ENCODE measurements at places on chromosomes 4 and X. TPM values are rescaled to one million over a fixed set of nuclear protein-coding genes. Genes with fewer than 3 reads are reported as not detected.

Gene SPP1
- total RNA-seq = 1.4 TPM

Gene PCYT1B
- 0.32 TPM for total RNA-seq

Gene DMRTC1
- not detected for total RNA-seq

Gene CEP135
- total RNA-seq = 10.6 TPM

Gene ASB12
- total RNA-seq = not detected

Gene SMARCA5
- total RNA-seq = 62.9 TPM

Data from epithelial cell of umbilical artery (primary cell).